Cardiac muscle cell (in vitro differentiated cells and primary cell): ENCODE measurements at places on chromosomes 2 and 18. TPM values are rescaled to one million over a fixed set of nuclear protein-coding genes. Genes with fewer than 3 reads are reported as not detected.

RAB6C gene
- 0.09 TPM in 1 of 2 replicates, not detected in the other for total RNA-seq

DNA sequence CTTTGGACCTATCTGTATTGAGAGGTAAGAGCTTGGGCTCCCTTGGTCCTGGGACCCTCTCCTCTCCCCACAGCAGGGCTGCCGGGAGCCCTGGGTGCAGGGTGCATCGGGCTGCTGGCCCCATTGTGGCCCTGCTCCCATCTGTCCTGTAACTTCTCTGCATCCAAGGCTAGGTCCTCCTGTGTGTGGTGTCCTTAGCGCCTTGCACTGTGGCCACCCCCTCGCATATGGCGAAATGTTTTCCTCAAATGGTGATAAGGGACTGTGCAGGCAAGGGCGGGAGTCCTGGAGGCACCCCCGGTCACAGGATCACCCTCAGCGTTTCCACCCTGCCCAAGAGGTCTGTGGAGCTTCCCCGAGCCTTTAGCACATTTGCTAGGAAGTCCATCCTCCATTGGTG lies 208.2 kb downstream of the SH3RF3 start:
- DNase-seq = no peak
- no peak overlapping the region for H3K4me3 ChIP-seq
- H3K36me3 ChIP-seq = no peaks in the 10 kb centered on the region
- H3K4me1 ChIP-seq = no peaks in the 10 kb centered on the region
- no peak overlapping the region for H3K27ac ChIP-seq
- H3K27me3 ChIP-seq = peaks cover 10% of the 10 kb centered on the region

DNA sequence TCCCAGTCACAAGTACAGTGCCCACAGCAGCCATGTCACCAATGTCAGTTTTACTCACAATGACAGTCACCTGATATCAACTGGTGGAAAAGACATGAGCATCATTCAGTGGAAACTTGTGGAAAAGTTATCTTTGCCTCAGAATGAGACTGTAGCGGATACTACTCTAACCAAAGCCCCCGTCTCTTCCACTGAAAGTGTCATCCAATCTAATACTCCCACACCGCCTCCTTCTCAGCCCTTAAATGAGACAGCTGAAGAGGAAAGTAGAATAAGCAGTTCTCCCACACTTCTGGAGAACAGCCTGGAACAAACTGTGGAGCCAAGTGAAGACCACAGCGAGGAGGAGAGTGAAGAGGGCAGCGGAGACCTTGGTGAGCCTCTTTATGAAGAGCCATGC lies 31.3 kb downstream of the COX7A2L start:
- DNase-seq = no peak
- H3K27me3 ChIP-seq = no peaks in the 10 kb centered on the region
- H3K36me3 ChIP-seq = peaks cover 84% of the 10 kb centered on the region
- no peaks in the 10 kb centered on the region for H3K4me1 ChIP-seq

TCF23 gene
- total RNA-seq = not detected in 2 replicates

GRCh38 chr2:238380336-238380735 lies 46.4 kb upstream of the ASB1 start:
- H3K27ac ChIP-seq = no peak overlapping the region
- DNase-seq = no peak
- H3K4me1 ChIP-seq = no peaks in the 10 kb centered on the region
- H3K36me3 ChIP-seq = no peaks in the 10 kb centered on the region
- H3K27me3 ChIP-seq = no peaks in the 10 kb centered on the region

DPP4 gene
- not detected in 2 replicates for total RNA-seq

DNA sequence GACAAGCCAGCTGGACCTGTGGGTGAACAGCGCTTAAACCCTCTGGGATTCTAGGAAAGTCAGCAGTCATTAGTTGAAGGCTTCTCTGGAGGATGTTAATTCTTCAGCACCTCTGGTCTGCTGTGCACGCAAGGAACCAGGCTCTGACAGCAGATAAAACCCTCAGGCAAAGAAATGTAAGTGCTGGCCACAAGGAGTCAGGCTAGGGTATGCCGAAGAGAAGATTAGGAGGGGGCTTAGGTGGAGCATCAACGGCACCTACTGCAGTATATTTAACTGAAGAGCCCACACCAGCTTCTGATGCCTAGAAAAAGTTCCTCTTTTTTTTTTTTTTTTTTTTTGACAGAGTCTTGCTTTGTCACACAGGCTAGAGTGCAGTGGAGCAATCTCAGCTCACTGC lies 304.2 kb upstream of the MC4R start:
- no peak overlapping the region for H3K27ac ChIP-seq
- DNase-seq = peak; percentile 8
- no peaks in the 10 kb centered on the region for H3K27me3 ChIP-seq
- no peaks in the 10 kb centered on the region for H3K36me3 ChIP-seq
- no peaks in the 10 kb centered on the region for H3K4me1 ChIP-seq
- H3K4me3 ChIP-seq = no peak overlapping the region

MC5R gene
- not detected in 2 replicates for total RNA-seq

DNA sequence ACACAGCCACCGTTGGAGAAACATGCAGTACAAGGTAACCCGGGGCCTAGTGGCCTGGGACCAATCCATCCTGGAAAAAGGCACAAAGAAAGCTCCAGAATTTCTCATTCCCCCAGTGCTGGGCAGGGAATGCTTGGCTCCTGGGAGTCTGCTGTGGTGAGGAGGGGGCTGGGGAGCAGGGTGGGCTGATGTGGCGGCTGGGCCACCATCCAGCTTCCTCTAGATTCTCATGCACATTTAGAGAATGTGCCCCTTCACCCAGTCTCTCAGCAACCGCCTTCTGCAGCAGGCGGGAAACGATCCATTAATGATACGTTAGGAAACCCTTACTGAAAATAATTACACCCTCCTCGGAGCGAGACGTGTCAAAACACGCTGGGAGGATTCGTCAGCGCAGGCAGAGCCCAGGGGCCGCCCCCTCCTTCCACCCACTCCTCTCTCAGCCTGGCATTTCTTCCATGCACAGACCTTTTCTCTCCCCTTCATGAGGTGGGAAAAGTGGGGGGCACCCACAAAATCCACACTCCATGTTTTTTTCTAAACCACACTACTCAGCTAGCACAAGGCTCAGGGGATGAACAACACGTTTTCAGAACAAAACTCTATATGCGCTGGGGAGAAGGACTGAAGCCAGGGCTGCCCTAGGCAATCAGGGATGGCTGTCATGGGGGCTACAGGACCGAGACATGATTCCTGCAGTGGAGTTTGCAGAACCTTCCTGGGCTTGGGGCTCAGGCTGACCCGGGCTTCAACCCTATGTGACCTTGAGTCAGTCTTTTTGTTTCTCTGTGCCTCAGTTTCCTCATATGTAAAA lies 56.1 kb upstream of the SMAD7 start:
- no peak overlapping the region for H3K4me3 ChIP-seq
- DNase-seq = peak; percentile 30
- H3K4me1 ChIP-seq = no peaks in the 10 kb centered on the region
- no peaks in the 10 kb centered on the region for H3K27me3 ChIP-seq
- H3K36me3 ChIP-seq = no peaks in the 10 kb centered on the region

GRCh38 chr2:126736133-126736874 lies 80.3 kb downstream of the GYPC start:
- no peaks in the 10 kb centered on the region for H3K4me1 ChIP-seq
- peak; percentile 77 for DNase-seq
- H3K36me3 ChIP-seq = no peaks in the 10 kb centered on the region
- no peak overlapping the region for H3K4me3 ChIP-seq
- no peak overlapping the region for H3K27ac ChIP-seq
- no peaks in the 10 kb centered on the region for H3K27me3 ChIP-seq

ST6GAL2 gene
- 0.57 and 1.2 TPM in 2 replicates for total RNA-seq

- no peak overlapping the region for H3K4me3 ChIP-seq
- no peak for DNase-seq
- no peaks in the 10 kb centered on the region for H3K4me1 ChIP-seq
- no peaks in the 10 kb centered on the region for H3K27me3 ChIP-seq
- H3K36me3 ChIP-seq = no peaks in the 10 kb centered on the region
These were observed 135.9 kb downstream of the DTNB start for GRCh38 chr2:25537526-25537925.
